ENCODE measurements at places on chromosomes 16 and 17.

DNA sequence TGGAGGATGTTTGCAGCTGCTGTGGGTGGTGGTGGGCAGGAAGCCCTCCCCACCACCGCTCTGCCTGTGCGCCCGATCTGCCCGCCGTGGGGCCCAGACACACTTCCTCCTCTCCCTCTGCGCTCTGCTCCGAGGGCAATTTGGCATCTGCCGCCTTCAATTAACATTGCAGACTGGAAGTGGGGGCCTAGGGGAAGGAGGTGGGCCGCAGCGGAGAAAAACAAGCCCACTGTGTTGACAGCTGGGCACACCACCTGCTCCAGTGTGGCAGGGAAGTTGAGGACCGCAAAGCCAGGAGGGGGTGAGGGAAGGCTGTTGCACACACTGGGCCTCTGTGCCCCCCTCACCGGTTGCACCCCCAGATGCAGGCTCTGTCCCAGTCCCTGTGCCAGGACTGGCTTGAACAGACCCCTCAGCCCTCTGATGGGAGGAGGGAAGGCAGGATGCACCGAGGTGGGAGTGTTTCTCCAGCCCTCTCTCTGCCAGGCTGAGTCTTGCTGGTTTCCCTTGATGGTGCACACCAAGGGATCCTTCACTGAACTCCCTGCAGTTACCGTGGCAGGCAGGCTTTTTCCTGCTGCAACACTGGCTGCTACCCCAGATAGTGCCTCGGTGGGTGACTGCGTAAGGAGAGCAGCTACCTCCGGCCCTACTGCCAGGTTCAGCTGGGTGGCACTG, 72.8 kb upstream of the MED9 start:
- no peak for DNase-seq

DNA sequence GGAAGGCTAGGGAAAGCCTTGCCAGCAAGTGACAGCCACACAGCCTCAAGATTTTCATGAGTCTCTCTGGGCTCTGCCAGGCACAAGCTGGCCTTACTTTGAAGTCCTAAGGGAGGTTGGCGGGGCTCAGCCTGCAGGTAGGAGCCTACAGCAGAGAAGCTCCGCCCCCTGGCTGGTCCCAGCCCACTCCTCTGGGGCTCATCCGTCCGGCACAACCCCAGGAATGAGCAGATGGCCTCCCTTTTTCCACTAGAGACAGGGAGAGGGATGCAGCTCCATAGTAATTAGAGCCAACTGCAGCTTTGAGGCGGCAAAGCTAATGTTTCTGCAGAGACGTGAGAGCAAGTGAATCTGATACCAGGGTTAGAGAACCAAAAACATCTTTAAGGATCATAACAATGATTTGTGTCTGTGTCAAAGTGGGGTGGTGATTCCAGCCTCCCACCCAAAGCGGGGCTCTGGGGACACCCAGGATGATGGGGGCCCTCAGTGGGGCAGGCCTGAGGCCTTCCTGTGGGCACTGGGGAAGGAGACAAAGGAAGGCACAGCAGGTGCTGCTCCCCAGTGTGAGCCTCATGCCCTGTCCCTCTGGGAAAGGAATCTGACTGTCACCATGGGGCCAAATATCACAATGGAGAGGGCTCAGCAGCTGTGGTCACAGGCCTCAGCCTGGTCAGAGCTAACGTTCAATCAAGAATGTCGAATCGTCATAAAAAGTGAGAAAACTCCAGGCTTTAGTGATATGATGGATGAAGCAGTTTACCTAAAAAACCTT, 61.5 kb downstream of the RBFOX3 start:
- no peak for DNase-seq

GRCh38 chr17:72726936-72727335, 365.6 kb downstream of the SLC39A11 start:
- DNase-seq, result peak; percentile 35

- DNase-seq, result no peak
These were observed 39.4 kb downstream of the JPH3 start for GRCh38 chr16:87641721-87642120.

GRCh38 chr16:22264786-22265185, 32.4 kb upstream of the POLR3E start:
- no peak for DNase-seq

- no peak for DNase-seq
These were observed 38.1 kb downstream of the SOCS1 start for GRCh38 chr16:11217651-11218603.

DNA sequence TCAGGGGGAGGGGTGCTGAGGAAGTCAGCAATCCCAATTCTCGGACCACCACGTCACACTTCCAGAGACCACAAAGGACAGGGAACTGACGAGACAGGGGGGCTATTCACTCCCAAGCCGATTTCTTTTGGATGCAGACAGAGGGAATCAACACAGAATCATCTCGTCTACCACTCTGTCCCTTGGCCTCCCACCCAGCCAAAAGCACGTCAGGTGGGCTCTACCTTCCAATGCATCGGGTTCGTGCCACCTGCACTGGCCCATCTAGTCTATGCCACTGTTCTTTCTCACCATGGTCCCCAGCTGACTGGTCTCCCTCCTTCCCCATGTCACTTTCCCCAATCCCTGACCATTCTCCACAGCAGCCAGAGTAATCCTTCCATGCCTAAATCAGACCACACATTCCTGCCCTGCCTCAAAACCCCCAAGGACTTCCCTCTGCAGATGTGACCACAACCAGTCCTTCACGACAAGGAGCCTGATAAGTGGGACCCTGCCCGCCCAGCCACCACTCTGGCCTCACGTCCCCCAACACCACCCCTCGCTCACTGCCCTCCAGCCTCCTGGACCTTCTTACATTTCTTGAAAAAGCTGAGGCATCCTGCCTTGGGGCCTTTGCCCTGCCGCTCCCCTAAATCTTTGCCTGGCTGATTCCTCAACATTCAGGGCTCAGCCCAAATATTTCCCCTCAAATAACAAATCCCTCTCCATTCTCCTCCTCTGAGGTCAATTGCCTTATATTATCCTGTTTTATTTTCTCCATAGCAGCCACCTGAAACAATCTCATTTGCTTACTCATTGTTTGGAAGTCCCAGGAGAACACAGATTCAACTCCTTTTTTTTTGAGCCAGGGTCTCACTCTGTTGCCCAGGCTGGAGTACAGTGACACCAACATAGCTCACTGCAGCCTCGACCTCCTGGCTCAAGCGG, 70.4 kb downstream of the IL21R start:
- DNase-seq, result no peak

DNA sequence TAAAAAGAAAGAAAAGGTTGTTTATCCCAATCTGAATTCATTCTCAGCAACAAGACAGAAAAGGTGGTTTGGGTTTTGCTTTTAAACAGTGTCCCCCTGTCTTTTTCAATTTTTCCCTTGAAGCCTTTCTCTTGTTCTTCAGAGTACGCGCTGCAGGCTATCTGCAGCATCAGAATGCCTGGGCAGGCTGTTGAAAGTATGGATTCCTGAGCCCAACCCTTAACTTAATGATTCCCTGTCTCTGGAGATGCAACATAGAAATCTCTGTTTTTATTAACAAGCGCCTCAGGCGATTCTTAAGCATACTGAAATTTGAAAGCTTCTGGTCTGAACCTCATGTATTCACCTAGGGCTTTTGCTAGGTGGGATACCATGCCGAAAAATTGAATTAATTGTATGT, 32.1 kb downstream of the DGKE start:
- DNase-seq, result no peak

GRCh38 chr16:23784811-23785447, 30.1 kb downstream of the CHP2 start:
- no peak for DNase-seq

DNA sequence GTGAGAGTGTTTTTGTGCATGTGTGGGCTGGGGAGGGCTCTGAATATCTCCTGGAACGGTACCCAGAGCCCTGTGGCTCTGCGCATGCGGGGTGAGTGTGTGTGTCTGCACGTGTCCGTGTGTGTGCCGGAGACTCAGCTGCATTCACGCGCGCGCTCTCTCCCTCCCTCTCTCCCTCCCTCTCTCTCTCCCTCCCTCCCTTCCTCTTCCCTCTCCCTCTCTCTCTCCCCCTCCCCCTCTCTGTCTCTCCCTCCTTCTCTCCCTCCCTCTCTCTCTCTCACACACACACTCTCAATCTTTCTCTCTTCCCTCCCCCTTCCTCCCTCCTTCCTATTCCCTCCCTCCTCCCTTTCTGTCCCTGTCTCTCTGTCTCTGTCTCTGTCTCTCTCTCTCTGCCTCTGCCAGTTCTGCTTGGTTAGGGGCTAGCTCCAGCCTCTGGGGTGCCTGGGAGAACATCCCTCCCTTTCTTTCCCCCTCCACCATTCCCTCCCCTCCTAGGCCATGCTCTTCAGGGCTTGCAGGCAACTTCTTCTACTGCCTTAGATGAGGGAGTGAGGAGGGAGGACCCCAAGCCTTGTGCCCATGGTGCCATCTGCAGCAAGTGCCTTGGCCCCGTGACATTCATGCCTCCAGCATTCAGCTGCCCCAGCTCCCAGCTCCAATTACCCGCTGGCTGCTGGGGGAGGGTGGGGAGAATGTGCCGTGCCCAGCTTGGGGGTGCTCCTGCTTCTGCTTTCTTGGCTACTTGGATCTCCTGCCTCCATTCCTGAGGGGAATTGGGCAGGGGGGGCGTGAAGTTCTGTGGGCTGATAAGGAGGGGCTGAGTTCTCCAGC, 6.4 kb downstream of the THRA start:
- DNase-seq, result no peak

- no peak for DNase-seq
These were observed 184.6 kb downstream of the TMEM132E start for GRCh38 chr17:34763728-34764665.

GRCh38 chr16:86215233-86215978, 294.9 kb upstream of the FOXF1 start:
- DNase-seq, result no peak

DNA sequence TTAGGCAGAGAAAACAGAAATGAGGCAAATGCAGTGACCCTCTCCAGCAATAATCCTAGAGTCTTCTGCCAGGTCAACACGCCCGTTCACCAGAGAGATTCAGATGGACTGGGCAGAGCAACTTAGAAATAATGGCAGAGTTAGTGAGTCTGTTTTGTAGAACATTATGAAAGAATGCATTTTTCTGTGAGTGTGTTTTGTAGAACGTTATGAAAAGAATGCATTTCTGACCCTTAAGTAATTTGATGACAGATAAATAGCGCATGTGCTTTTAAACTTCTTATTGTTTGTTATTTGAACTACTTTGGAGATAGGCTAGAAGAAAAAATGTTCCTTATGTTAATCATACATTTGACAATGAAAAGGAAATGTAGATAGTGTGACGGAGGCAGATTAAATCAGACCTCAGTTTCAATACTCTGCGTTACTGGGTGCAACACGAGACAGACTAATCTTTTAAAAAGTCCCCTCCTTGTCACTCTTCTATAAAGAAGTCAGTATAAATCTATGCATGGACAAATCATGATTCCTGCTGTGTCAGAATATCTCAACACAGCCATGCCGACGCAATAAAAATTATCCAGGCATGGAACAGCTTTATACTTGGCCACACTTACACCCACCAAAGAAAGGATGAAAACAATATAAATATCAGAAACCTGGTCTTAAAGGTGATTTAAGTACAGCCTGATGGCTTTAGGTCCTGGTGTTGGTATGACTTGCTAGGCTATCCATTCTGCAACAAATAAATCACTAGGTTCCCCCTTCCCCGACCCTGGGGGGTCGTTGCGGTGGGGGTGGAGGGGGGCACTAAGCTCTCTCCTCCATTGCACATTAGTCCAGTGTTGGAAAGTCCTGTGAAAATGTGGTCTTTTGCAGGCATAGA, 47.8 kb downstream of the MARCHF10 start:
- no peak for DNase-seq

- DNase-seq, result no peak
These were observed 109.7 kb upstream of the CLEC3A start for GRCh38 chr16:77912617-77913016.

DNA sequence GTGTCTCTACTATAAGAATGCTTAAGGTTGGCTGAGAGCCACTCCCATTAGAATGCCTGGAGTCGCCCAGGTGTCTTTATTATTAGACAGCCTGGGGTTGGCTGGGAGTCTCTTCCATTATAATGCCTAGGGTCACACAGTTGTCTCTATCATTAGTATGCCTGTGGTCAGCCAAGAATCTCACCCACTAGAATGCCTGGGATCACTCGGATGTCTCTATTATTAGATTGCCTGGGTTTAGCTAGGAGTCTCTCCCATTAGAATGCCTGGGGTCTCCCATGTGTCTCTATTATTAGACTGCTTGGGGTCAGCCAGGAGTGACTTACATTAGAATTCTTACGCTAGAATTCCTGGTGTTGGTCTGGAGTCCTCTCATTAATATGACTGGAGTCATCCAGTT, 2255.3 kb downstream of the TP53TG3F start:
- DNase-seq, result no peak

GRCh38 chr17:28985950-28986713, 19.7 kb downstream of the SEZ6 start:
- no peak for DNase-seq

GRCh38 chr16:76386784-76387183, 109.6 kb downstream of the CNTNAP4 start:
- DNase-seq, result no peak

GRCh38 chr17:40417258-40417608, 463 bp downstream of the TOP2A start:
- no peak for DNase-seq

DNA sequence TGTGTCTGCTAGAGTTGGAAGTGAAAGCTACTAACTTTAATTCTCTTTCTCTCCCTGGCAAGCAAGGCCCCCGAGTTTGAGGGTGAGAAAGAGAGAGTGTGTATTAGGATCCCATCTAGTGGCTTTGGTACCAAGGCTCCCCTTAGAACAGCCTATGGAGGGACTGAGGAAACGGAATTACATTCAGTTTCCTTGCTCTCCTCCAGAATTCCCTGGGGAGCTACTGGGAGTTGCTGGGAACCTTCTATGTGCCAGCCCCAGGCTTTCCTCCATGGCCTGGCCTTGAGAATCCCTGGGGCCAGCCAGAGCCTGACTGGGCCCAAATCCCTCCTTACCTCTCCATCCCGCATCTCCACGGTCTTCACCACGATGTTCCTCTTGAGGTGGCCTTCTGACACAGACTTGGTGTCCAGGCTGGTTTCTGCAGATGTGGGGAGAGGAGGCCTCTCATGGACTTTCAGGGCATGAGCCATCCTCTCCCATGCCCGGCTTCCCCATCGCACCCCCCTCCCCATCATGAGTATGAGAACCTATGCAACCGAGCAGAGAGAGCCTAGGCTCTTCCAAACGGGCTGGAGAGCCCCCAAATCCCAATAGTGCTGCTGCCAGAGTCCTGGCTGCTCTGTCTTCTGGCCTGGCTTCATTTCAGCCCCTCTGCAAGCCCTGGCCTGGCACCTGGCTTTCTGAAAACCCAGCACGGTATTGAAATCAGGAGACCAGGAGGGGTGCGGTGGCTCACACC, 7.4 kb downstream of the GFAP start:
- no peak for DNase-seq

DNA sequence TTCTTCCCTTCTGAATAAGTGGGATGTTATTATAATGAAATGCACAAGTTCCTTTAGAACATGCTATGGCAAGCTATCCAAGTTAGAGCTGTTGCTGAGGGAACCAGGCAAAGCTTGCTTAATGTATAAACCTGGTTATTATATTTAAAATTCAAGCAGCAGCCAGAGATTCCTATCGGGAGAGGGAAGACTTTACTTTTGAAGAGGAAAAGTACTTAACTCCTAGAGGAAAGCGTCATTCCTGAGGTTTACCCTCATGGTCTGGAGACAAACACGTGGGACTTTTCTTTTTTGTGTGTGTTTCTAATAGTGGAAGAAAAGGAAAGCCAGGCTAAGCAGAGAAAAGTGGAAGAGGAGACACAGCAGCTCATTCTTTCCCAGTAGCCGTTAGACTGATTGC, 39.9 kb upstream of the MYH10 start:
- no peak for DNase-seq
